ENCODE measurements at places on chromosomes 1 and 21.

GRCh38 chr1:8025671-8026144 lies 401 bp downstream of the ERRFI1 start:
- no peak for DNase-seq

DNA sequence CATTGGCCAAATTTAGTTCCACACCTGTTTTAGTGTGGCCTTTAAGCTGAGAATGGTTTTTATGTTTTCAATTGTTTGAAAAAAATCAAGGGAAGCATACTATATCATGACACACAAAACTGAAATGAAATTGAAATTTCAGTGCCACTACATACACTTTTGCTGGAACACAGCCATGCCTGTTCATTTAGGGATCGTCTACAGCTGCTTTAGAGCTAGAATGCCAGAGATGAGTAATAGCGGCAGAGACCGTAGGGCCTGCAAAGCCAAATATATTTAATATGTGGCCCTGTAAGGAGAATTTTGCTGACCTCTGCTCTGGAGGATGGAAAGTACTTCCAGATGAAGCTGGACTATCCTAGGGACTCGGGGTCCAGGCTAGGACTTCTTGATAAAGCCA lies 62.5 kb upstream of the LYST start:
- no peak for DNase-seq

GRCh38 chr1:36126005-36126716 lies 1.1 kb upstream of the COL8A2 start:
- DNase-seq, result peak; percentile 18

GRCh38 chr1:208228550-208228949 lies 15.6 kb downstream of the PLXNA2 start:
- no peak for DNase-seq

- no peak for DNase-seq
Observed at GRCh38 chr1:22332424-22332717, 119.3 kb upstream of the ZBTB40 start.

GRCh38 chr1:6471970-6472368 lies 6.0 kb upstream of the TNFRSF25 start:
- no peak for DNase-seq

DNA sequence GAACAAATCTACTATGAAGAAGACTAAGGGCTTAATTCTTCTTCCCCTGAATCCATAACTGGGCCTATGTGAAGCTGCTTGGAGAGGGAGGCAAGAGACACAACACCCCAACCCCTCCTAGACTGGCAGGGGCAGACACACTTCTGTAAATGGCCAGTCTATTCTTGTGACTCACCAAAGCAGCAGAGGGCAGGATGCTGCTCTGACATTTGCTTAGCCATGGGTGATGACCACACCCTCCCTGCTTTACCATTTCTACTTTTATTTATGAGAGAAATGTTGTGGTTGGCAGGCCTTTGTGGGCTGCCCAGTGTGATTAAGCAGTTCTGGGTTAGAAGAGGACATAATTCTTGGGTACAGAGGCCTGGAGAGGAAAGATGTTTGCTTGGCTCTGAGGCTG lies 189.8 kb upstream of the DPYD start:
- DNase-seq, result no peak

- no peak for DNase-seq
Observed at GRCh38 chr1:3198371-3199271, 129.6 kb downstream of the PRDM16 start.

- DNase-seq, result no peak
Observed at GRCh38 chr1:40757084-40757483, 26.5 kb upstream of the KCNQ4 start.

DNA sequence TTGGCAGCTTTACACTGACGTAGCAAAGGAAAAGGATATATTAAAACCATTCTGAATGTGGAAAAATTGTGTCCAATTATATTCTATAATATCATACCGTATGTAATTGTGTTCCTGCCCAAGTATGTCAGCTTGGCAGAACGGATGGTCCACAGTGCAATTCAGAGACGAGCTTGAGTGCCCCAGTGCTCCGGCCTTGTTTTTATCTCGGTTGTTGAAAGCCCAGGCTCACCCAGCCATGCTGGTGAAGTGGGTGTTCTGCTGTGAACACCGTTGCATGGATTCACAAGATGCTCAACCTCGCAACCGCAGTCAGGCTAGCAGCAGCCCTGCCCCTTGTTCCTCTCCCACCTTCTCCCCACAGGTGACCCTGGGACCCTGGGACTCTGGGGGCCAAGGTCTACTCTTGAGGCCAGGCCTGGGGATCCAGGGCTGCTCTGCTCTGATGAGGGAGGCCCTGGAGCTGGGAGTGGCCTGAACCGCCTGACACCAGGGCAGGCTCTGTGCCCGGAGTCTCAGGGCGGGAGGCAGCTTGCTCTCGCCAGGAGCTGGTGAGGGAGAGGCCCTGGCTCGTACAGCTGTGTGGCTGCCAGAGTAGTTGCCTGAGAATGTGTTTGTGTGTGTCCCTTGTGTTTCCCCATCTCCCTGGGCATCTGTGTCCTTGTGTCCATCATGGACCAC lies 11.2 kb downstream of the PTPRF start:
- no peak for DNase-seq

DNA sequence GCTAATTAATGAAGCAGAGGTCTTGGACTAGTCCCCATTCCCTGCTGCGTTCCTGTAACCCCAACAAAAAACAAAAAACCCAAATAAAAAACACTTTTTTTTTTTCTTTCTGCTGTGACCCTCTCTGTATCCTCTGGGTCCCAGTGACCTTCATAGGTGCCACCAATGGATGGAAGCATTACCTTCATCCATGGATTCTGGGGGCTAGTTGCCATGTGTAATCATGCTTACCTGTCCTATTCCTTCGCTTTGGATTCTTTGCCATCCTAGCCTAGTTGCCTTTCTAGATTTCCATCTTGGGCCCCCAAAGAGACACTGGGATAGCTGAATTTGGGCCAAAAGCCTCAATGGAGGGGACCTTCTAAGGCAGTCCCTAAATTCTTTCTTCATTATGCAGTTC lies 1208.7 kb downstream of the BRINP3 start:
- DNase-seq, result peak; percentile 68

DNA sequence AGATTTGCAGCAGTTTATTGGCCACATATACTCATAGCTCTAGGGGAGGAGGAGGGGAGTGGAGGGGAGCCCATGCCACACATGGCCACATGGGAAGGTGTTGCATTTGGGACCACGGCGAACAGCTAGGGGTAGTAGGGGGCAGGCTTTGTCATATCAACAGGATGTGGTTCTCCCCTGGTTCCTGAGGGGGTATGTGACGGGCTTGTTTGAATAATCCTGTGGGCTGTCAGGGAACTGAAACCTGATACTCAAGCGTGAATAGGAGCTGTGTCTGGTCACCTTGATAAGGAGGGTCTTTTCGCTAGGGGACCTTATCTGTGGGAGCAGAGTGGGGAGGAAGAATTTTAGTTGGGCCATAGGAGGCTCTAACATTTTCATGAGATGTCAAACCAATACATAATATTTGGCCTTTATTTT lies 264.7 kb downstream of the CTH start:
- DNase-seq, result peak; percentile 79

DNA sequence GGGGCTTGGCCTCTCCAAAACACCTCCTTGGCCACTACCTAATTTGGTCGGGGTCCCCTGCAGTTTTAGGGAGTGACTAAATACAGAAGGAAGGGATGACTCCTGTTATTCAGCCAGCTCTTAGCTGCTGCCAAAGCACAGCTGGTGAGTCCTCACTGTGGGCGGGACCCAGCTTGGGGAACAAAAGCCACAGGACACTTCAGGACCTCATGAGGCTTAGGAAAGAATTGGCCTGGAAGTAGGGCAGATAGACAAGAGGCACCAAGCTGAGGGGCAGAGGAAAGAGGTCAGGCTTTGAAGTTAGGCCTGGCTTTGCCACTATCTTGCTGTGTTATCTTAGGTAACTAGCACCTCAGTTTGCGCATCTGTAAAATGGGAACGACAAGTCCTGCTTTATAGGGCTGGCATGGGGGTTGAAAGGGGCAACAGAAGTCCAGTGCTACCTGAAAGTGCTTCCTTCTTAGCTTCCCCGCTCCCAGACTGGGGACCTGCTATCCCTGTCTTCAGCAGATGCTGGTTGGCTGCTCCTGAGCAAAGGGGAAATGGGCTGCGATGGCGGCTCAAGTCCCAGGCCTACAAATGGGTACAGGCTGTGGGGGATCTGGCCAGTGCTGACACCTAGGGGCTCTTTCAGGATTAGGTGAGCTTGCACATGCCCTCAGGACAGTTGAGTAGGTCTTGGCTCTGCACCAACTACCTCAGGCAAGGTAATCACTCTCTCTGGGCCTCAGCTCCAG lies 15.7 kb downstream of the IFI6 start:
- DNase-seq, result peak; percentile 91

DNA sequence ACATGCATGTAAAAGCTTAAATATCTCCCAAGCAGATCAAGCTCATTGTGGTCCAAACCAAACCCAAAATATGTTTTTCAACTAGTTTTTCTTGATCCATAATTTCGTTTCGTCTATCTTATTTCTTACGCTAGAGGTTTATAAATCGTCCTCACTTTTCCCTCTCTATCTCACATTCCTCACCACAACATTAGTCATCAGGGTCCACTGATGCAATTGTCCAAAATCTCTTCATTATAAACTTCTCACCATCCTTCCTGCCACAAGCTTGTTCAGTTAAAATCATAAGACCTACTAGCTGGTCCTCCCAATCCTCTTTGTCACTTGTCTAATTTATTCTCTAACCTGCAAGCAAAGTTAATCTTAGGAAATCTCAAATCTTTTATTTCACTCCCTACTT lies 173.0 kb upstream of the PALMD start:
- DNase-seq, result no peak

DNA sequence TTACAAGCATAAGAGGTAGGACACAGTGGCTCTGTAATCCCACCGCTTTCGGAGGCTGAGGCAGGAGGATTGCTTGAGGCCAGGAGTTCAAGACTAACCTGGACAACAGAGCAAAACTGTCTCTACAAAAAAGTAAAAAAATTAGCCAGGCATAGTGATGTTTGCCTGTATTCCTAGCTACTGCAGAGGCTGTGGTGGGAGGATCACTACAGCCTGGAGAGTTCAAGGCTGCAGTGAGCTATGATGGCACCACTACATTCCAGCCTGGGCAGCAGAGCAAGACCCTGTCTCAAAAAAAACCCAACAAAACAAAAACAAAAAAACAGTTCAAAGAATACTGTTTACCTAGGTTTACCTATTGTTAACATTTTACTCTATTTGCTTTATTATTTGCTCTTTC lies 37.4 kb downstream of the CLIC4 start:
- no peak for DNase-seq

DNA sequence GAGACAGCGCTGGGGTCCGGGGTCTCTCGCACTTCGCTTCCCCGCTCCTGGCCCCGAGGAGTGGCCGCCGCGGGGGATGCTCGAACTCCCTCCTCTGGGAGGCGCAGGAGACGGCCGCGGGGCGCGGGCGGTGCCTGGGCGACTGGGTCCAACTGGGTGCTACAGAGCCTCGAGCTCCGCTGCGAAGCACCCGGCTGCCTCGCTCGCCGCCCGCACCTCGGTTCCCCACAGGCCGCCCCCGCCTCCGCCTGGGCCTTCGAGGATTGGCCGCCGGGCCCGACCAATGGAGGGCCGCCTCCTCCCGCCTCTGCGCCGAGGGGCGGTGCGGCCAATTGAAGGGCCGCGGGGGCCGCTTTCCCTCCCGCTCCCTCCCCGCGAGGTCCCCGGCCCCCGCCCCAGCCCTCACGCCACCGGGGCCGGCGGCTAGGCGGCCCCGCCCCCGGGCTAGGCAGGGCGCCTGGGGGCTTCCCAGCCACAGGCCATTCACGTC lies at the start of gene CNN3:
CNN3 (minus strand) TSS at position 196 of the 490 bp plus-strand sequence. CDS start 216 bp downstream, outside the sequence.
- DNase-seq, result peak; percentile 95
